Erythroblast (primary cell): ENCODE measurements at places on chromosomes 7 and 10.
A peak's percentile ranks its signal among the peaks of the same experiment; 100 is the strongest.

- DNase-seq, result no peak
These were observed 386.7 kb upstream of the NPVF start for GRCh38 chr7:25615003-25615402.

DNA sequence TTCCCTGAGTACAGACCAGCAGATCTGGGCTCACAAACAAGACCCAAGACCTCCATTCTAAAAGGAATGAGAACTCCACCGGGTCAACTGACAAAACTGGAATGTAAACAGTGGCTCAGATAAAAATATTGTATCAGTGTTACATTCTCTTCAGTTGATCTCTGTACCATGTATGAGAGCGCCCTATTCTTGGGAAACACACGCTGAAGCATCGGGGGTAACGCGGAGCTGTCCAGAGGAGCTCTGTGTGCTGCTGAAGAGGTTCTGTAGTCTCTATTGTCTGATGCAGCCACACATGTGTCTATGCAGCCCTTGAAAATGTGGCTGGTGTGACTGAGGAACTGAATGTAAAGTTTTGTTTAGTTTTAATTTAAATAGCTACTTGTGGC, 39.7 kb downstream of the HIPK2 start:
- DNase-seq, result no peak

GRCh38 chr7:3695602-3696001, 394.6 kb downstream of the SDK1 start:
- DNase-seq, result no peak

- no peak for DNase-seq
These were observed 25.9 kb downstream of the DNAJB12 start for GRCh38 chr10:72328829-72329204.

DNA sequence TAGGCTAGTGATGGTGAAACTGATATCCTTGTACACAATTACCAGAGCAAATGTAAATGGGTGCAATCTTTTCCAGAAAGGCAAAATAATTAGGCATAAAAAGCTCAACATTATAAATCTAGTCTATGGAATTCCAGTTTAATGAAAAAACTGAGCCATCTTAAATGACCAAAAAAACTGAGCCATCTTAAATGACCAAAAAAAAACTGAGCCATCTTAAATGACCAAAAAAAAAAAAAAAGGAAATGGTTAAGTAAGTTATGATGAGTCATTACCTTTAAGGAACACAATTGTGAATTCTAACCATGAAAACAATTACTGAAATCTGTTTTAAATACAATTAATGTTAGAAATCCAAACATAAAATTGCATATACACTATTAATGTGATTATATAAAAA, 25.3 kb downstream of the USP6NL start:
- no peak for DNase-seq

DNA sequence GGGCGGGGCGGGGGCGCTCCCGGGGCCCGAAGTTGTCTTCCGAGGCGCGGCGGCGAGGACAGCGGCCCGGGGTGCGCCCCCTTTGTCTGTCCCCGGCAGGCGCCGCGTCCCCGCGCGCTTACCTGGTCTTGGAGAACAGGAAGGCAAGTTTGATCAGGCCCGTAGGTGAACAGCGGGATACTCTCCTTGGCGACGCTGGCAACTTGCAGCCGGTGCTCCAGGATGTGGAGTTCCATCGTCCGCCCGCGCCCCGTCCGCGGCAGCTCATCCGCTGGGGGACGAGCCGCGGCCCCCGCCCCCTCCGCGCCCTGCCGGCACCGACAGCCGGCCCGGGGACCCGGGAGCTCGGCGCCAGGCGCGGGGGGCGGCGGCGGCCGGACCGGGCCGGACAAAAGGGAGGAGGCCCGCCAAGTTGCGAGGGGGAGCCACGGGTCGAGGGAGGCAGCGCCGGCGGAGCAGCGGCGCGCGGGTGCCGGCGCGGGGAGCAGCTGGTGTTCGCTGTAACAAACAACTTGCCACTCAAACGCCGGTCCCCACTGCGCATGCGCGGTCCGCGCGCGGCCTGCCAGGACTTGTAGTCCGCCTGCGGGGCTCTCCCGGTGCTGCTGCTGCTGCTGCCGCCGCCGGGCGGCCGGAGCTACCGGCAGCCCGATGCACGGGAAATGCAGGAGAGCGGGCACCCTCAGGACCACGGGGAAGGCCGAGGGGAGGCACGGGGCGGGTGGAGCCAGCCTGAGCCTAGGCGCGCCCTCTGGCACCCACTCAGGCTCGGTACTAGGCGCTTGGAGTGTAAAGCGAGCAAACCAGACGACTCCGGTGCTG, 35.6 kb upstream of the SPDYE3 start:
- DNase-seq, result peak; percentile 96

GRCh38 chr10:127196282-127197153, at the start of gene INSYN2A:
TSS of gene INSYN2A (minus strand) at chr10:127196591. CDS start at chr10:127176395, 20,196 bp downstream.
- DNase-seq, result no peak

DNA sequence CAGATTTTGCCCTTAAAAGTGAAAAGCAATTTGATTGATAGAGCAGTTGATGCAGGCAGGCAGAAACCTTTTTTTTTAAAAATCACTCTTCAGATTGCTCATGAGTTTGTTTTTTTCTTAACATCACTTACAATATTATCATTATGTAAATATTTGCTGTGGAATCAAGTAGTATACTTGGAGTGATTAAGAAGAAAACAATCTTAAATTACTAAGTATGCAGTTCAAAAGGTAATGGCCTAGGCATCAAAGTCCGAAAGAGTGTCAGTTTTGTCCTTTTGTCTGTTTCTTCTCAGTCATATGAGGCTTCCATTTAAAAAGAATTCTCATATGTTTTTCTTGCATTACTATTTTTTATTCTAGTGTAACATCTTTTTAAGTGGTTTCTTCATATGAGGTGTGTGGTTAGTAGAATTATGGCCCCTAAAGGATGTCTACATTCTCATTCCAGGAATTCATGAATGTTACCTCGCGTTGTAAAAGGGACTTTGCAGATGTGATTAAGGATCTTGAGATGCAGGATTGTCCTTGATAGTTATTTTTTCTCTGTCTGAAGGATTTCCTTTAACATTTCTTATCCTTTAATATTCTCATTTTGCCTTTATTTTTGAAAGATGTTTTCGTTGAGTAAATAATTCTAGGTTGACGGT, 44.0 kb downstream of the BICC1 start:
- no peak for DNase-seq

DNA sequence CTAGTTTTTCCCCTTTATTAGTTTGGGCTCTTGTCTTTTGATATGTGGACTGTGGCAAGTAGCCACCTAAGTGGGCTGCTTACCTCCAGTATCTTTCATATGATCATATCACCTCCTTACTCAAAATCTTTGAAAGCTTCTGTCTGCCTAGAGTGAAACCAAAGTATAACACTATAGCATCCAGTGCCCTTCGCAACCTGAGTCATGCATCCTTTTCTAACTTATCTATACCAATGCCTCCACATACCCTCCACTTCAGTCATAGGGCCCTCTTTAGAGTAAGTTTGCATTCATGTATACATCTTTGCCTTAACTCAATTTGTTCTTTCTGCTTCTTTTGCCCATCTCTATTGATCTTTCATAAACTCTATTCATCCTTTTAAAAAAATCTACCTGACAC, 15.7 kb upstream of the MACC1 start:
- DNase-seq, result no peak

DNA sequence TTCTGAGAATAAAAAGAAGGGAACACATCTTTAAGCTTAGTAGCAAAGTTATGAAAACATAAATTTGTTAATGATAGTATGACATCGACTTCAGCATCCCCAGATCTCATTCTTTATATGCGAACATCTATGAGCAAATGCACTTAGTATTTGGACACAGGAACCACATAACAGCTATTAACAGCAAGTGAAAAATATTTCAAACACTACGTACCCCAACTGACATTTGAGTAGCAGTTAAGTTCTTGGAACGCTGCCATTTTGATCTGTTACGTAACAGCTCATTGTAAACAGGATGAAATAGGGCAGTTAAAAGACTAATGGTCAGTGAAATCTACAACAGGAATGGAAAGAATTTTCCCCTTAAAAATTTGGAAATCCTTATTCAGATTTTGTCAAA, 428.9 kb downstream of the TNS3 start:
- DNase-seq, result peak; percentile 20

- DNase-seq, result no peak
These were observed 2.5 kb downstream of the ACTR3B start for GRCh38 chr7:152762056-152762455.

DNA sequence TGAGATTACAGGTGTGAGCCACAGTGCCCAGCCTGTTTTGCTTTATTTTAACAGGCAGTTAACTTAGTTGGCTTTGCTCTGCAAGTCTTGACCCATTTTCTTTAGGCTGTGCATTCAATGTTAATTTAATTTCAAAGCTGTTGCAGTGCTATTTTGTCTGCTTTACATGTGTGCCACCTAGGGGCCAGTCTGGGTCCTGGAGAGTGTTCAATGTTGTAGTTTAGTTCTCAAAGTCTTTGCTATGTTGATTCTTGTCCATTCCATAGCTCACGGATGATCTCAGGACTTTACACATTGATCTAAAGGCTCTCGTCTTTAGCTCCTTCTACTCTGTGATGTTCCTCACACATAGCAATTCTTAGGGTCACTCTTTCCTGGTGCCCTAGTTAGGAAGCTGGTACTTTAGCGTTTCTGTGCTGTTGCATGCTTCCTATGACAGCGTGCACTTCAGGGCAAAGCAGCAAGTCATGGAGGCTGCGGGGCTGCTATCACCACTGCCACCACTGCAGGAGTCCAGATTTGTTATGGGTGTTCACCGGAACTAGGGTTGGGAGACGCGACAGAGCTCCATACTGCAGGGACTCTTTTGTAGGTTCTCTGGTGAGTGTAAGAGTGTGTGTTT, 16.4 kb upstream of the ABCA13 start:
- DNase-seq, result peak; percentile 11

DNA sequence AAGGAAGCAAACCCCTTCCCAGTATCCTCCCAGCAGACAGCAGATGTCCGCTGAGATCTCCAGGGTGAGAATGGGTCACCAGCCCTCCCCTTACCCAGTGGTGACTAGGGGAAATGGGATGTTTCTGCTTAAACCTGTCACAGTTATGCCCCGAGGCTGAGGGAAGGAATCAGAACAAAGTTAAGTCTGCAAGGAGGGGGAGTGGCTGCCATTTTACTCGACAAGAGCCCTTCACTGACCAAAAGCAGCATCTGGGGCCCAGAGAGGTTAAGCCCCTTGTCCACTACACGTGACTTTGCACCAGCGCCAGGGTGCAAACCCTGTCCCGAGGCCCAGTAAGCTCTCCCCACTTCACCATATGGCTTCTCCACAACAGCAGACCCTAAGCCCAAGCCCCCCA, 4.6 kb upstream of the NANOS1 start:
- DNase-seq, result no peak

- no peak for DNase-seq
These were observed 269.6 kb upstream of the ZMIZ1 start for GRCh38 chr10:78798976-78799730.

DNA sequence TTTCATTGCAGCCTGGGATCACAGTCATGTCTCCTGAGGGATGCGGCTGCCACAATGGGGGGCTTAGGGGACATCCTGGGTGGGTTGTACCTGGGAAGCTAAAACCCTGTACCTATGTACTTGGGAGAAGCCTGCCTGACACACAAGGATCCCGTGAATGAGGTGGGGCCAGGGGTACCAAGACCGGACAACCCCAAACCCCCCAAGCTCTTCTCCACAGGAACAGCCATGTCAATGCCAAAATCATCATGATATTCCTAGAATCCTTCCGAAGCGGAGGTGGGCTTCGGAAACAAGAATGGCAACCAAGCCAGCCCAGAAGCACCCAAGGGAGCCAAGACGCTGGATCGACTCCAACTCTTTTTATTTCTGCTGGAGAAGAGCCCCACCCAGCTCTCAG, 260.3 kb upstream of the TCERG1L start:
- DNase-seq, result no peak

DNA sequence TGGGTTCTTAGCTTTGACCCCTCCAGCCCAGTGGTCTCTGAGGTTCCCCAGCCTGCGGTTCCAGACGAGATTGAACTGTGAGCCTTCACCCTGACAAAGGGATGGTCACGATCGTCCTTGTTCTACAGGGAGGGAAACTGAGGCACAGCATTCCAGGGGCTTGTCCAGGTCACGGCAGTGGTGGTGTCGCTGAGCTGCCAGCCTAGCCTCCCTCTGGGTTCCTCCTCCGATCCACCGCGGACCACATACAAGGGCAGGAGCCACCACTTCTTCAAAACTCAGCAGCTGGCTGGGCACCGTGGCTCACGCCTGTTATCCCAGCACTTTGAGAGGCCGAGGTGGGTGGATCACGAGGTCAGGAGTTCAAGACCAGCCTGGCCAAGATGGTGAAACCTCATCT, 35.8 kb downstream of the ELFN1 start:
- no peak for DNase-seq

GRCh38 chr10:59434463-59435321, 72.3 kb upstream of the FAM13C start:
- DNase-seq, result no peak

DNA sequence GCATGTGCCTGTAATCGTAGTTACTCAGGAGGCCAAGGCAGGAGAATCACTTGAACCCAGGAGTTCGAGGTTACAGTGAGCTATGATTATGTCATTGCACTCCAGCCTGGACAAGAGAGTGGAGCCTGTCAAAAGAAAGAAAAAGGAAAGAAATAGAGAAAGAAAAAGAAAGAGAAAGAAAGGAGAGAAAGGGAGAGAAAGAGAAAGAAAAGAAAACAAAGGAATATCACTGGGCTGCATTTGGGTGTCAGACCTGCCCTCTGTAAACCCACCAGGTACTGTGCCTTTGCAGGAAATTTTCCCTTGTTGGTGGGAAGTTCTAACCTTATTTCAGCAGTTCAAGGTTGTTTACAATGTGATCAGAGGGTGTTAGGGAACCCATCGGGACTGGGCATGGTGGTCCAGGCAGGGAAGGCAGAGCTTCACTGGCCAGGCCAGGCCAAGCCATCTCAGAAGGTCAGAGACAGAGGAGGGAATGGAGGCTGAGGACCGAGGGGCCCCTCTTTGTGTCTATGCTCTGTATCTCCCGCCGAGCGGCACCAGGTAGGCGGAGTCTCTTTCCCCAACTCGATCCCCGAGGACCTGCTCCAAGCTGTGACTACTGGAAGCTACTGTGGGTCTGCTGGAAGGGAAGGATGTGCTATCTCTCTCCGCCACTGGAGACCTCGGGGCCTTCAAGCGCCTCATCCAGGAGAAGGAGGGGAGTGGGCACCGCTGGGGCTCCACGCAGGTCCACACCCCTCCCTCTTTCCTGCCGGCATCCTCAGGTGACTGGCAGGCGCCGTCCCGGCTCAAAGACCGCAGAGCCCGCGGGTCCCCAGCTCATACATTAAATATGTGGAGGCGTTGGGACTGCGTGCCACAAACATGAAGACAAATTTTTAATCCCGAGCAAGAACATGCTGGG, 15.2 kb upstream of the KAZALD1 start:
- no peak for DNase-seq

GRCh38 chr10:84244651-84245270, at the start of gene RGR:
TSS of gene RGR (plus strand) at chr10:84245053. CDS start at chr10:84245091, 38 bp downstream.
- DNase-seq, result no peak

DNA sequence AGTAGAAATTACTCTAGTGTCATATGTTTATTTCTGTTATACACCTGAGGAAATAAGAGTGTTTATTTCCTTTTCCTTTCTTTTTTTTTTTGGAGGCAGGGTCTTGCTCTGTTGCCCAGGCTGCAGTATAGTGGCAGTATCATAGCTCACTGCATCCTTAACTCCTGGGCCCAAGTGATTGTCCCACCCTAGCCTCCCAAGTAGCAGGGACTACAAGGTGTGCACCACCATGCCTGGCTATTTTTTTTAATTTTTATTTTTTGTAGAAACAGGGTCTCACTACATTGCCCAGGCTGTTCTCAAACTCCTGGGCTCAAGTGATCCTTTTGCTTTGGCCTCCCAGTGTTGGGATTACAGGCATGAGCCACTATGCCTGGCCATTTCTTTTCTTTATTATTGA, 37.8 kb downstream of the TBC1D12 start:
- no peak for DNase-seq
